ENCODE measurements at places on chromosomes 7 and 10. TPM values are rescaled to one million over a fixed set of nuclear protein-coding genes. Genes with fewer than 3 reads are reported as not detected.

DNA sequence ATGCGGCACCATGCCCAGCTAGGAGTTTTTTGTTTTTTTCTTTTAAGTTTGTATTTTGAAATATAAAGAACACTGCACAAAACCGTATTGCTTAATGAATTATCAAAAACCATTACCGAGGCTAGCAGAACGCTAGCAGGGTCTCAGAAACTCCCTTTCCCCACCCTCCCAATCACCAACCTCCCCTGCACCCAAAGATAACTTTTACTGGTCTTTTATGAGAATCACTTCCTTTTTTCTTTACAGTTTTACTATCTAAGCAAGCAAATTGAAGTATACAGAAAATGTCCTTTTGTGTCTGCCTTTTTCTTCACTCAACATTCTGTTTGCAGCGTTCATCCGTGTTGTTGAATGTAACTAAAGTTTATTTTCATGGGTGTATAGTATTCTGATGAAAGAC lies 13.4 kb downstream of the HIP1 start:
- no peak for DNase-seq

- no peak for DNase-seq
Observed at GRCh38 chr7:137096607-137097006, 228.2 kb downstream of the CHRM2 start.

- no peak for DNase-seq
Observed at GRCh38 chr7:42193471-42194129, 43.4 kb downstream of the GLI3 start.

DNA sequence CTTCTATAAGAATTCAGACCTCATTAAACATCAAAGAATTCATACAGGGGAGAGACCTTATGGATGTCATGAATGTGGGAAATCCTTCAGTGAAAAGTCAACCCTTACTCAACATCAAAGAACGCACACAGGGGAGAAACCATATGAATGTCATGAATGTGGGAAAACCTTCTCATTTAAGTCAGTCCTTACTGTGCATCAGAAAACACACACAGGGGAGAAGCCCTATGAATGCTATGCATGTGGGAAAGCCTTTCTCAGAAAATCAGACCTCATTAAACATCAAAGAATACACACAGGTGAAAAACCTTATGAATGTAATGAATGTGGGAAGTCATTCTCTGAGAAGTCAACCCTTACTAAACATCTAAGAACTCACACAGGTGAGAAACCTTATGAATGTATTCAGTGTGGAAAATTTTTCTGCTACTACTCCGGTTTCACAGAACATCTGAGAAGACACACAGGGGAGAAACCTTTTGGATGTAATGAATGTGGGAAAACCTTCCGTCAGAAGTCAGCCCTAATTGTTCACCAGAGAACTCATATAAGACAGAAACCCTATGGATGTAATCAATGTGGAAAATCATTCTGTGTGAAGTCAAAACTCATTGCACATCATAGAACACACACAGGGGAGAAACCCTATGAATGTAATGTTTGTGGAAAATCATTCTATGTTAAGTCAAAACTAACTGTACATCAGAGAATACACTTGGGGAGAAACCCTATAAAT lies 24.1 kb downstream of the ZNF37A start:
- DNase-seq: peak; percentile 4

DNA sequence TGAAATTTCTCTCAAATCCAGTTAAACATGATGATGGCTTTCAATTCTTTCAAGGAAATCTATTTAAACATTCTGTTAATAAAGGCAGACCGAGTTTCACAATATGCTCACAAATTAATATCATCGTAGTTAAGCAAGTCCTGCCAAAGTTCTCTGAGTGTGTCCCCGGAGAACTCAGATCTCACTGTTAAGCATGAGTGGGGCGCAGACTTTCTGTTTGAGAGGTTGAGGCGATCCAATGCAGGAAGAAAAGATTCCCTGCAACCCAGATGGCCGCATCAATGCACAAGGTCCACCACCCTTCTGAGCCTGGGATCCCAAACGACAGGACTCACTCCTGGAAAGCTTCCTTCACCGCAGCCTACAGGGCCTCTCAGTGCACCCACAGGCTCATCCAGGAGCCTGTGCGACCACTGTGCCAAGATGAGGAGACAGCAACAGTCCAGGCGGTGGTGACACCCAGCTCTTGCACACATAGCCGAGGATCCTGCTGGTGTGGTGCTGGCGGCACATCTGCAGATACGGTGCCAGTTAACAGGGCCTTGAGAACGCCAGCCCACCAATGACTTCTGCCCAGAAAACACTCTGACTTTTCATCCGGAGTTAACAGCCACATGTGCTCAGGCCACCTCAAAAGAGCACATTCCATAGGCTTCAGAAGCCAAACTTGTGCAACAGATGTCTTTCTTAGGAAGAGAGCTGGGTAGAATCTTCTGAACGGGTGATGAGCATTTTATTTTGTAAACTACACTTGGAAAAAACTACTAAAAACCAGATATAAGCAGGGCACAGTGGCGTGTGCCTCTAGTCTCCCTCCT lies 102.1 kb downstream of the ZRANB1 start:
- DNase-seq: no peak

DNA sequence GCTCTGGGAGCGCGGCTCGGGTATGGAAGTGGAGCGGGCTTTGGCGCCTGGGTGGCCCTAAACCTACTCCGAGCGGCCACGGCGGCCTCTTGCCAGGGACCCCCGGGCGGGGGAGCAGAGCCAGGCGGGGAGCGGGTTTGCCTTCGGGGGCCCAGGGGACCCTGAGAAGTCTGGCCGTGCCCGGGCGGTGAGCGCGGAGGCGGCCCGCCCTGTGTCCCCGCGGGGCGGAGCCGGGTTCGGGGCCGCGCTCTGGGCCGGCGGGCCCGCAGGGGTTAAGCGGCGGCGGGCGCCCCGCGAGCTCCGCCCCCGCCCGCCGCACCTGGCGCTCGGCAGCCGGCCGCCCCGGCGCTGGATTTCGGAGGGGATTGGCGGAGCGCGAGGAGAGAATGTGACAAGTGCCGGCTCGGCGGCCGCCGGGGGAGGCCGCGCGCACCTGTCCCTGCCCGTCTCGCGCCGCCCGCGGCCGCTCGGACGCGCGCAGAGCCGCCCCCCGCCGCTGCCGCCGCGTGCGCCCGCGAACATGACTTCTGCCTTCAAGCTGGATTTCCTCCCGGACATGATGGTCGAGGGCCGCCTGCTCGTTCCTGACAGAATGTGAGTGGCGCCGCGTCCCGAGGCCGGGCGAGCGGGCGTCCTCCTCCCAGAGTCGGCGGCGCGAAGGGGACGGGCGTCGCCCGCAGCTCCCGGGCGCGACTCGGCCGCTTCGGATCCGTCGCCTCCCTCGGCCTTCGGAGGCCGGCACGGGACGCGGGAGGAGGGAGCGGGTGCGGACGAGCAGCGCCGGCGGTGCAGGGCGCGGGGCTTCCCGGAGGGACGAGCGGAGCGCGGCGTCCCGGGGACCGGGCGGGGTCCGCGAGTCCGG lies at the start of gene CELF2:
CELF2 (plus strand) TSS at position 303 of the 862 bp plus-strand sequence; CDS start at position 521, 218 bp downstream.
- no peak for DNase-seq

- peak; percentile 1 for DNase-seq
Observed at GRCh38 chr7:124813994-124814798, 48.6 kb upstream of the GPR37 start.

DNA sequence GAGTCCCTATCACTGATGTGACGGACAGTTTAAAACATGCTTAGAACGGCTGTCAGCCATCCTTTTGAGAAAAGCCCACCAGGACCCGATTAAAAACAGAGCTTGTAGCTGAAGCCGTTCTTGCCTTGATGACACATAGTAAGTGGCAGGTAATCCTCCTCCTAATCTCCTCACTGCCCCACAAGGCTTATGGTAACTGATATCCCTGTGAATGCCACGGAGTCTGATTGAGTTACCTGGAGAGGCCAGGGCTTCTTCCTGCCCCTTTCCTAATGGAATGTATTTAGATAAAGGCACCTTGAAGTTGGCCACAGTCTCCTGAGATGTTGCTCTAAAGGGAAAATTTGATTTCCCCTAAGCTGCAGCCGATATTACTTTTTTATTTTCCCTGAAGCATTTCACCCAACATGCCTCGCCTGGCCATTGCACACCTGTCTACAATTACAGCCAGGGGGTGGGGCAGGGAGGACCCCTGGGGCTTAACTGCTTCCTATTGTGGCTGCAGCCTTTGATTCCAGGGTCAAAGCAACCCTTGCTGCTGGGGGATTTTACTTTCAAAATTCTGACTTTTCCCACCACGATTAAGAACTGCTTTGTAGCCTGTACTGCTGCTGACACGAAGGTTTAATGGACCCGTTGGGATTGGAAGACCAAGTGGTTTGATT lies 169.0 kb upstream of the GPR26 start:
- no peak for DNase-seq

THNSL1 gene
- 5.1 TPM for total RNA-seq

- no peak for DNase-seq
Observed at GRCh38 chr10:132580143-132580542, 42.6 kb downstream of the INPP5A start.

ZPBP gene
- not detected for total RNA-seq

DNA sequence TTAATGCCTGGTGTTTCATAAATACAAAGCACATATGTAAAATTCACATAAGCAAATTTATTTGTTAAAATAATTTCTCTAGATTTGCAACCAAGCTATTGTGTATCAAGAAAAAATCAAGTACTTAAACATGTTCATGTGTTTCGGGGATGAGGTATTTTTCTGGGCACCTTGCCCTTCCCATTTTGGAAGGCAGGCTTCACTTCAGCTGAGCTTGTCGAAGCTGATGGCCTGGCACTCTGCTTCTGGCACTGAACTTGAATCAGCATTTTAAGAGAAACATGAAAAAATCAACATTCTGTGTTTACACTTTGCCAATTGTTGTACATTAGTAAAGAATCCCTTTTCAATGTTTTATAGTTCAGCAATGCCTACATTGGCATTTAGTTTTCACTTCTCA lies 179.1 kb upstream of the STEAP4 start:
- no peak for DNase-seq

CALN1 gene
- total RNA-seq: not detected

GRCh38 chr10:6924166-6924565 lies 344.1 kb upstream of the PRKCQ start:
- DNase-seq: peak; percentile 75

DNA sequence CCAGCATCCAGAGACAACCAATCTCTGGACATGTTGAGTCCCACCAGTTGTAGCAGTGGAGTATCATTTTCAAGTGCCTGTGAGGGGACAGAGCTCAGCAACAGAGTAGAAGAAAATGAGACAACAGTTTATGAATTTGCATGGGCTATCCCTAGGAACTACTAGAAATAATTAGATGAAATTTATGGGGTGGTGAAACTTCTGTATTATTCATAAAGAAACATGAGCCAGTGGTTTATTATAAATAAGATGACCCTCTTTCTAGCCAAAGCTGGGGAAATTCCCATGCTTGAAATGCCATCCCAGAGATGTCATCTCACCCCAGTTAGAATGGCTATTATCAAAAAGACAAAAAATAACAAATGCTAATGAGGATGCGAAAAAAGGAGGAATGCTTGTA lies 55.1 kb upstream of the ITGB8 start:
- no peak for DNase-seq

GRCh38 chr10:121324678-121325213 lies 273.5 kb downstream of the FGFR2 start:
- no peak for DNase-seq

GRCh38 chr7:6256677-6257535 lies 15.5 kb downstream of the CYTH3 start:
- no peak for DNase-seq

DNA sequence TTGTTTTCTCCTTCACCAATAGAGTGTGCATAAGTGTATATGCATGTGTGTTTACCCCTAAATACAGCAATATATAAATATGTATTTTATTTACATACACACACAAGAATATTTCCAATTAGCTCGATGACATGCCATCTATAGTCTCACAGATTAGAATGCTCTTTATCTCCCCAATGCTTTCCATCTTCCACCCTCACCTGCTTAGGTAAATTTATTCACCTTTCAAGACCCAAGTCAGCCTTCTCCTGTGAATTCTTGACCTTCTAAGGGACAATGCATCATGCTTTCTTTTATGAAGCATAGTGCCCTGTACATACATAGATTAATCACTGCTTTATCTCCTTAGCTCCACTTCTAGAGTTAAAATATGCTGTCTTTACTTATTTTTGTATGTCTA lies 49.7 kb downstream of the SEMA3A start:
- no peak for DNase-seq

MYOZ1 gene
- total RNA-seq: 1.1 TPM

GRCh38 chr7:77542409-77542808 lies 5.3 kb downstream of the PTPN12 start:
- no peak for DNase-seq

DNA sequence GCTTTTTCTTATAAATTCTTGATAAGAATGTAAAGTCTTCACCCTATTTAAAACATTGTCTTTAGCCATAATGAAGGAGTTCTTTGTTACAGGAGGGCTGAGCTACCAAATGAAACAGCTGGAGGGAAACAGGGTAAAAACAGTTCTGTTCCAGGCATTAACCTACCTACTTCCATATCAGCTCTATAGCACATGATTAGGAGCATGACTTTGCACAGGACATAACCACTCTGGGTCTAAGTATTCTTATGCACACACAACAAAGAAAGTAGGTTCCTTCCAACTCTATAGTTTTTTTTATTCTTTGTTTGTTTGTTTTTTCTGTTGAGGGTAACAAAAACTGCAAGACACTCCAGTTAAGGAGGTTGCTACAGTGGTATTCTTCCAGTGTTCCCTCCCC lies 52.7 kb downstream of the SCIN start:
- no peak for DNase-seq

GRCh38 chr10:7411671-7412128 lies 866 bp upstream of the SFMBT2 start:
- DNase-seq: no peak

GRCh38 chr7:144527051-144527471 lies 123.6 kb upstream of the NOBOX start:
- DNase-seq: peak; percentile 51

GRCh38 chr10:1159131-1160061 lies 103.2 kb downstream of the WDR37 start:
- no peak for DNase-seq

- no peak for DNase-seq
Observed at GRCh38 chr10:110649347-110650264, 5.5 kb downstream of the RBM20 start.

DNA sequence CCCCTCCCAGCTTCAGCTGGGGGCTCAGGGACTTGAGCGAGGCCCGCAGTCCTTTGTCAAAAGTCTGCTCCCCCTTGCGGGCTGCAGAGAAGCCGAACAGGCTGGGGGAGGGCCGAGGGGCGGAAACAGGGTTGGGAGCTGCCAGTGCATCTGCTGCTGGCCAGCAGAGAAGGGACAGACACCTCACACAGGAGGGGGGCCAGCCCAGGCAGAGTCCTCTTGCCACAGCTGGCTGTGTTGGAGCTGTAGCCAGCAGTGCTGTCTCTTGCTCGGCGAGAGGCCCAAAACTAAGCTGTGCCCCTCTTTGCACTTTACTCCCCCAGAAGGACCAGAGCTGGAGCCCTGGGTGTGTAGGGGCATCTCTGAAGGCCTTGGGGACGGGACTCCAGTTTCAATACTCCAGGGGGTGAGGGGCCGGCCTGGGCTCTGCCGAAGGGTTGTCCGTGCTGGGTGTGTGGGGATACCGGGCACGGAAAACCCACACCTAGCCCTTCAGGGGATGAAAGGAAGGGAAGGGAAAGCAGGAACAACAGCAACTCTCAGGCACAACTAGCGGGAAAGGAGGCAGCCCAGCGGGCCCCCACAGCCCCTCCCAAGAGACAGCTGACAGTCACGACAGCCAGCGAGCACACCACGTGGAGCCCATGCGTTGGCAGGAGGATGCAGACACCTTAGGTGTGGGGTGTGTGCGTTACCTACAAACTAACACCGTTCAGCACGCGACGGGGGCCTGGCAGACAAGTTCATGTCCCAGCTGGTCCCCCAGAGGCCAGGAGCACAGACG lies 17.8 kb downstream of the YKT6 start:
- DNase-seq: no peak

GRCh38 chr10:33635967-33636515 lies 301.6 kb upstream of the NRP1 start:
- DNase-seq: no peak

GRCh38 chr7:90347759-90348158 lies 1.2 kb downstream of the GTPBP10 start:
- no peak for DNase-seq

Measured in A172 (cell line).